ENCODE measurements at places on chromosomes 7 and 10.

- no peak for DNase-seq
Measured at GRCh38 chr10:127353544-127353943, 157.2 kb upstream of the INSYN2A start.

- DNase-seq = peak; percentile 31
Measured at GRCh38 chr7:13850185-13850752, 139.2 kb downstream of the ETV1 start.

DNA sequence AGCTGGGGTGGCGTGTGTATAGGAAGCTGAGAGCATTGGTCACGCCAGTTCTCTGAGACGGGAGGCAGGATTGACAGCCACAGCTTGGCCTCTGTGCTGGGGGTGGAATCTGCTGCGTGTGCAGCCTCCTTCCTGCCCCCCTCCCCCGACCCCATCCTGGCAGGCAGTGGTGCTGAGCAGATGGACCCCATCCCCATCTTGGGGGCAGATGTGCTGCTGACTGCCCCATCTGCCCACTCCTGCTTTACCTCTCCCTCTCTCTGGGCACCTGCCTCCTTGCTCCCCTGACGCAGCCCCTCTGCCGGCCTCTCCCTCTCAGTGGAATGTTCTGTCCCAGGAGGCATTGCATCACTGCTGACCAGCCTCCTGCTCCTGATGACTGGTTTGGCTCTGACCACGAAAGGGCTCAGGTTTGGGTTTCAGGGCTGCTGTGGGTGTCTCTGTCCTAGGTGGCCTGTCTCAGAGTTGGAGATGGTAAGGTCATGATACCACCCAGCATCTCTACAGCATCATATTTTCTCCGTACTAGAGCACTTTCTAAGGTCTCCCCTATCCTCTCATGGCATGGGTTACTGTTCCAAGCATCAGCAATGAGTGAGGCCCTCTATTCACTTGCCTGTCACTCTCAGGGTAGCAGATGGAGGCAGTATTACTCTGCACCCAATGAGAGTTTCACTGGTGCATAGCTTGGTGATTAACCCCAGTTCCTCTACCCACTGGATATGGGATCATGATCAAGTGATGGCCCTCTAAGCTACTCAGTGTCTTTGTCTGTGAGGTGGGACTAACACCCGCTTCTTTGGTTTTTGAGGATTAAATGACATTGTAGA, 81.9 kb downstream of the RBM20 start:
- DNase-seq = no peak

- no peak for DNase-seq
Measured at GRCh38 chr10:110016039-110016438, 8.3 kb downstream of the ADD3 start.

- DNase-seq = no peak
Measured at GRCh38 chr7:42198296-42198695, 38.7 kb downstream of the GLI3 start.

DNA sequence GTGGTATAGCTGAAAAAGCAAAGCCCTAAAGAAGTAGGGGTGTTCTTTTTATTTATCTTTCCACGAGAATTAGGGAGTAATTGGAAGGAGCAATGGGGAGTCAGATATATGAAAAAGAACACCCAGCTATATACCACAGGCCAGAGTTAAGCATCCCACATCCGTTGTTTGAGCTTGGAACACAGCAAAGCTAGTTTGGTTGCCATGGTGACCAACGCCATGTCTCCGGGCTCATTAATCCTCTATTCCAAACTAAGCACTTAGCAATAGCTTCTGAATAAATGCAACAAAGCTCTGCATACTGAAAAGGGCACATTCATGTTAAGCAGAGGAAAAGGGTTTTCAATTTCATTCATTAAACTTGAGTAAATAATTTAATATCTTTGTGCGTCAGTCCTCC, 23.5 kb downstream of the ASB4 start:
- no peak for DNase-seq

- DNase-seq = no peak
Measured at GRCh38 chr7:40890088-40890692, 755.4 kb downstream of the SUGCT start.

DNA sequence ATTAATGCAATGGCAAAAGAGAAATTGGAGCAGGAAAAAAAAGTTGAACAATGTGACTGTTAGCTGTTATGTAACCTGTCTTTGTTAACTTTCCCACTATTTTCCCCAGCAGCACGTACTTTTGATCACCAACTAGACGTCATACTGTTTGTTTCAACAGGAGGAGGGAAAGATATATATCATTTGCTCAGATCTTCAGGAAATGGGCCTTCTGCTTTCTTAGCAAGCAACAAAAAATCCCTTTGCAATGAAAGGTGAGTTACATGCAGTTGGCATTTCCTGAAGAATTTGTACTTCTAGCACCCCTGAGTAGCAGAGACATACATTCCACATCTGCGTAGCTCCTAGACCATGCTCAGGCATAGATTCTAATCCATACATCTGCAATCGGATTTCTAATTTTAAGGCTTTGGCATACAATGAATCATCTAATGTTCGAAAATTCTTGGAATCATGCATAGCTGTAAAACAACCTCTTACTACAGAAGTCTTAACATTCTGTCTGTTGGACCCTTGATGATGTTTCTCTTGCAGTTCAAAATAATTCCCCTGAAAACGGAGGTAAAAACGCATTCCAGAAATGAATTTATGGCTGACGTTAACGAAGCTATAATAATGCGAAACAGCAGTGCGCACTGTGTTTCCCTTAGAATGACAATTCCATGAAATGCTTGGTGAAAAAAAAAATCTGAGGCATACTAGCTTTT, 286.9 kb upstream of the MGMT start:
- no peak for DNase-seq

DNA sequence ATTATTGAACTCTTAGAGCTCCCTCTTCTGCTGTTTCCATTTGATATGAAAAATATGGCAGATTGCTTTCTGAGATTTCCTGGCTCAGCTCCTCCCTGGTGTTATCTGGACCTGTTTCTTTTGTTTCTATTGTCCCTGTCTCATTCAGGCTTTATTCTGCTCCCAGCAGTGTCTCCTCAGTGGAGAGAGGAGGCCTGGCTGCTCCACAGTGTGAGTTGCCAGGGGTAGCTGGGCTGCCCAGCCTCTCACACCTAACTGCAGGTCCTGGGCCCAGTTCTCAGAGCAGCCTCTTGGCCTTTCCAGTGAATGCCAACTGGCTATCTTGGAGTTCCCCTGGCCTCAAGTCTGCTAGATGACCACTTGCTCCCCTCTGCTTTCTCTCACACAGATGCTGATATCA, 127.0 kb downstream of the VPS41 start:
- DNase-seq = no peak

DNA sequence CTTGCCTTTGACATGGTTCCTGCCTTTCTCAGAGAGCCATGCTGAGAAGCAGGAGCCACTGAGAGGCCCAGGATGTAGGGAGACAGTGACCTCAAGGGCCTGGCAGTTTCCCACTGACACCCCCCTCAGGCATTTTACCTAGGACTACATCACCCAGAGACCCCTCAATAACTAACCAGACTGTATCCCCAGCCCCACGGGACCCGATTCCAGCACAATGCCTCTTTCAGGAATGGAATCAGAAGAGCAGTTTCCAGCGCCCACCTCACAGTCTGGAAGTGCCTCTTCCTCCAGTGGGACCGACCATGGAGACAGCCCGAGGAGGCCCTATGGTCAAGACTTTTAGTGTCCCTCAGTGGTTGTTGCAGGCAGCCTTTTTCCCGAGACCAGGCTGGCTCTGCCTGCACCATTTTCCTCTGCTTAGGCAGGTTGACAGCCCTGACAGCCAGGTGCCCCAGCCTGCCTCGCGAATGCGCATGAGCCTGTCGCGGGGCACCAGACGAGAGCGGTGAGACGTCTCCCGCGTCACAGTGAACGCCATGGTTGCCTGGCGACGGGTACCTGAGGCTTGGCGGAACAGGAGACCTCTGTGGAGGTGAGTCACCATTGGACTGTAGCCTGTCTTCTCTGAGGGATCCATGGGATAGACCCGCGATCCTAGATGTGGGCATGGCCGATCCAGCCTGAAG, 28.4 kb upstream of the ZNF273 start:
- no peak for DNase-seq

DNA sequence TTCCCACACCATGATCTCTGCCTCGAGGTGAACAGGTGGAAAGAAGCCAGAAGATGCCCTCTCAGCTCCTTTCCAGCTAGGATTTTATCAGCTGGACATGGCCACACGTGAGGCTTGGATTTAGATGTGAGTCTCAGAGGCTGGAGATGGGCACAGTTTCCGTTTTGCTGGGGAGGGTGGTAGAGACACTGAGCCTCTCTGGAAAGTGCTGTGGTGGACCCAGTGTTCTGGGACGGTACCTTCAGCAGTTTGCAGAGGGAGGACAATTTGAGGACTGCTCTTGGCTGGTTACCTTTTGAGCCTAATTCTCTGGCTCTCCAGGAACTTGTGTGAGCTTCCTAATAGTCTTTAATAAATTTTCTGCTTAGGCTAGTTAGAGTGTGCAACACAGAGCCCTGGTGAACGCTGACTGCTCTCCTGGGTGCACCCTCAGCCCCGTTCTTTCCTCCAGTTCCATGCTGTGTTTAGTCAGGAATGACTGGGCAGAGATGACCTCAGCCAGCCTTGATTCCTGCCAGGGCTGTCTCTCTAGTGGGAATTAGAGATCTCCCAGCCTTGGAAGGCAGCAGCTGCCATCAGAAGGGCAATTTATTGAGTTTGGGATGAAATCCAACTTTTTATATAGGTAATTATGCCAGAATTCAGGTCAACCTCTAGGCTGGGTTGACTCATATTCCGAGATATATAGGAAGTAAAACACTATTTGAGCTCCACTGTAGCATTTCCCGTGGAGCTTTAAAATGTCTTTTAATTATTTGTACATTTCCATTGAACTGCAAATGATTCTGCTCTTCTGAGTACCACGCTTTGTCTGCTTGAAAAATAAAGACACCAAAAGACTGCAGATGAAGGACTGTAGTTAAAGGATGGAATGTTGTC, 103.9 kb downstream of the GATA3 start:
- no peak for DNase-seq

GRCh38 chr10:77987671-77988255, 41.6 kb downstream of the POLR3A start:
- DNase-seq = no peak

GRCh38 chr7:2883101-2883500, 39.0 kb upstream of the GNA12 start:
- DNase-seq = no peak

DNA sequence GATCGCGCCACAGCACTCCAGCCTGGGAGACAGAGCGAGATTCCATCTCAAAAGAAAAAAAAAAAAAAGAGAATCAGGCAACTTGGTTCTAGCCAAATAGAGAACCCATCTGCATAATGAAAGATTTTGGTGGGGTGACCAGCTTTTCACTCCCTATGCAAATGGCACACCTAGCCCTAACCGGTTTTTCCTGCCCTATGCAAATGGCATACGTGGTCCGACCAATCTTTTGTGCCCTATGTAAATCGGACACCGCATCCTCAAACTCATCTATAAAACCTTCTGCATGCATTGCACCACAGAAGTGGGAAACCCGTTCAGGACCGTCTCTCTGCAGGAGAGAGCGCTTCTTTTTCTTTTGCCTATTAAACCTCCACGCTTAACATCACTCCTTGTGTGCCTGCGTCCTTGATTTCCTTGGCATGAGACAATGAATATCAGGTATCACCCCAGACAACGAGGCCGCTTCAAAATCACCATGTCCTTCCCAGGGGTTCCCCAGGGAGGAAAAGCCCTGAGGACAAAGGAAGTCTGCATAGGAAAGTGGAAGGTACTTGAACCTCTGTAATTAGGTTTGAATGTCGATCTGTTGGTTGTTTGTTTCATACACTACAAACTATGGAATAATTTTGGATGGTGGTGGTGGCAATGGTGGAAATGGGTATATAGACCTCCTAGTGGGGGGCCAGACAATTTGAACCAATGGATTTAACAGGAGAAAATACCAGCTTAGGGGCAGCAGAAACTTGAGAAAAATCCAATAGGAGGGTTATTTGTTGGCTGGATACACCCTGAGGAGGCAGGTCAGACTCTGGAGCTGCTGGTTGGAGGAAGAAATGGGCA, 396.2 kb downstream of the TYW1 start:
- no peak for DNase-seq

- DNase-seq = no peak
Measured at GRCh38 chr10:28302012-28302637, 739 bp downstream of the MPP7 start.

GRCh38 chr7:40621592-40621998, 486.8 kb downstream of the SUGCT start:
- DNase-seq = no peak

- peak; percentile 53 for DNase-seq
Measured at GRCh38 chr10:12412666-12413368, 63.5 kb downstream of the CAMK1D start.

DNA sequence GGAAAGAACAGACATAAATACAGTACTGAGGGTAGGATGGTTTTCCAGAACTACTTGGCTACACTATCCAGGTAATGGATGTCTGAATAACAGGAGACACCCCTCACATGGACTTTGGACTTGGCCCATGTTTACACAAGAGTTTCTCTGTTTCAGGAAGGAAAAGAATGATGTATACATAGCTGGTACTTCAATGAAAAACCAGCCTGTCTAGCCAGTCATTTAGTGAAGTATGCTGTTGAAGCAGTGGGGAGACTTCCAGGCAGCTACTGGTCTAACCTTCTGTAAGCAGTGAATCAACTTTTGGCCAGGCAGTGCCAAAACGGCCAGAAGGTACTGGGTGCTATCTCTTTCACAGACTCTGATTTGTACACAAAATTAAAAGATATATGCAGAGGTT, 135.0 kb downstream of the MBL2 start:
- DNase-seq = no peak

DNA sequence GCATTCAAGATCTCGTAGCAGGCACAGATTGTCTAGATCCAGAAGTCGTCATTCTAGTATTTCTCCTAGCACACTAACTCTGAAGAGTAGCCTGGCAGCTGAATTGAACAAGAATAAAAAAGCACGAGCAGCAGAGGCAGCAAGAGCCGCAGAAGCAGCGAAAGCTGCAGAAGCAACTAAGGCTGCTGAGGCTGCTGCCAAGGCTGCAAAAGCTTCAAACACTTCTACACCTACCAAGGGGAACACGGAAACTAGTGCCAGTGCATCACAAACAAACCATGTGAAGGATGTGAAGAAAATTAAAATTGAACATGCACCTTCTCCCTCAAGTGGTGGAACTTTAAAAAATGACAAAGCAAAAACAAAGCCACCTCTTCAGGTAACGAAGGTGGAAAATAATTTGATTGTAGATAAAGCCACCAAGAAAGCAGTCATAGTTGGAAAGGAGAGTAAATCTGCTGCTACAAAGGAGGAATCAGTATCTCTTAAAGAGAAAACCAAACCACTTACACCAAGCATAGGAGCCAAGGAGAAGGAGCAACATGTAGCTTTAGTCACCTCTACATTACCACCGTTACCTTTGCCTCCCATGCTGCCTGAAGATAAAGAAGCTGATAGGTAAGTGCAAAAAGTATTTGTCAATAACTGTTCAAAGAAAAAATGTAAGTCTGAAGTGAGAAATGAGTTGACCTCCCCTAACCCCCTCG, 37.7 kb downstream of the CDK13 start:
- no peak for DNase-seq

- DNase-seq = no peak
Measured at GRCh38 chr10:1670541-1671365, 66.6 kb downstream of the ADARB2 start.

GRCh38 chr7:12066521-12066920, 144.6 kb upstream of the TMEM106B start:
- DNase-seq = no peak

GRCh38 chr10:49759787-49760551, 2.2 kb downstream of the OGDHL start:
- DNase-seq = no peak

- DNase-seq = no peak
Measured at GRCh38 chr7:150335108-150335773, 6.2 kb downstream of the RARRES2 start.

All from activated CD4-positive, alpha-beta T cell treated with anti-CD3 and anti-CD28 coated beads, Interleukin-2, amount 50 U/mL, for 48 hours (primary cell).